ENCODE measurements at places on chromosomes 1 and 21.

- DNase-seq: no peak
Observed at GRCh38 chr1:15915991-15916390, 59.9 kb downstream of the ZBTB17 start.

DNA sequence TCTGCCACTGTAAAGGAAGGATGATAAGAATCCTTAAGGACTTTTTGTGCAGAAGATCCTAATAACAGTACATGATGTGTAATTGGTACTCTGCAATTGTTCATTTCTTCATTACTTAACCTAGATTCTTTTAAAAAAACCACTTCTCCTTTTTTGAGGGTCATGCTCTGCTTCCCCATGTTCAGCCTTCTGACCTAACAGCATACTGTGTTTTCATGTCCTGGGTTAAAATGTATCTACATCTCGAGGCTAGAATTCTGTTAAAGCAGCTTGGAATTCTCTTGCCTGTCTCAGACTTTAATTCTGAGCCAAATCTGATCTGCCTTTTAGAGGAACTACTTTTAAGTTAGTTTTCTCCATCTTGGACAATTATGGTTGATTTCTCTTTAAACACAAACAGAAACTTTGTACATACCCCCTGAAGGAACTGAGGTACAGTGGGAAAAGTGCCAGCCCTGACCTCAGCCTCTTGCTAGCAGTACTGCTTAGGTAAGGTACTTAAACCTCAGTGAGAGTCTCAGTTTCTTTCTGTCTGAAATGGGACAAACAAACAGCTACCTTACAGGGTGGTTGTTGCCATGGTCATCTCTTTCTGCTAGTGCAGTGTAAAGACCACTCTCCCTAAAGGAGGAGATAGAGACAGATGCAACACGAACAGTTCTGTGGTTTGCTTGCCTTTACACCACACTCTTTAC lies 103.2 kb upstream of the DYNLT5 start:
- DNase-seq: no peak

DNA sequence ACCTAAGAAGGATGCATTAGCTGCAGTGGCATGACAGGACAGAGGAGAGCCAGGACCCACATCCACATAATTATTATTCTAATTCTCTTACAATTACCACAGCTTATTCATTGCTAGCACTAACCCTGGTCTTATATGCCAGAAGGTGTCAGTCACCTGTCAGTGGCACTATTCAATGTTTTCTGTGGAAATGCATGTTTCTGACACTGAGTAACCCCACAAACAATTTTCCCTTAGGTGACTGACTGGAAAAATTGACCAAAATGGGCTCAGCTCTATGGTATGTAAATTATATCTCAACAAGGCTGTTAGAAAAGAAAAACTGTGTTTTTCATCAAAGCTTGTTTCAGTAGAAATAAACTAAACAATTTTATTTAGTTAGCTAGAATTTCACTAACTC lies 117.9 kb upstream of the KRTAP19-8 start:
- DNase-seq: no peak

DNA sequence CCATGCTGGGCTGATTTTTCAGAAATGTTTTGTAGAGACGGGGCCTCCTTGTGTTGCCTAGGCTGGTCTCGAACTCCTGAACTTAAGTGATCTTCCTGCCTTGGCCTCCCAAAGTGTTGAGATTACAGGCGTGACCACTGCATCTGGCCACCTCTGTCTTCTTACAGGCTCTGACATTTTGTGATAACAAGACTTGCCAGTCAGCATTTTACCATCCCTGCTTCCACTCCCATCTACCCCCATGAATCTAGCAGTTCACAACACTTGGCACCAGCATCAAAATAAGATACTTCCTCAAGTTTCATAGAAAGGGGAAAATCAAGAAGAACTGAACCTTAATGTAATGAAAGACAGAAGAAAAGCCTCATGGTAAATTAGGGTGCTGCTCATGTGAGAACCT lies 32.4 kb downstream of the SLC35F3 start:
- no peak for DNase-seq

DNA sequence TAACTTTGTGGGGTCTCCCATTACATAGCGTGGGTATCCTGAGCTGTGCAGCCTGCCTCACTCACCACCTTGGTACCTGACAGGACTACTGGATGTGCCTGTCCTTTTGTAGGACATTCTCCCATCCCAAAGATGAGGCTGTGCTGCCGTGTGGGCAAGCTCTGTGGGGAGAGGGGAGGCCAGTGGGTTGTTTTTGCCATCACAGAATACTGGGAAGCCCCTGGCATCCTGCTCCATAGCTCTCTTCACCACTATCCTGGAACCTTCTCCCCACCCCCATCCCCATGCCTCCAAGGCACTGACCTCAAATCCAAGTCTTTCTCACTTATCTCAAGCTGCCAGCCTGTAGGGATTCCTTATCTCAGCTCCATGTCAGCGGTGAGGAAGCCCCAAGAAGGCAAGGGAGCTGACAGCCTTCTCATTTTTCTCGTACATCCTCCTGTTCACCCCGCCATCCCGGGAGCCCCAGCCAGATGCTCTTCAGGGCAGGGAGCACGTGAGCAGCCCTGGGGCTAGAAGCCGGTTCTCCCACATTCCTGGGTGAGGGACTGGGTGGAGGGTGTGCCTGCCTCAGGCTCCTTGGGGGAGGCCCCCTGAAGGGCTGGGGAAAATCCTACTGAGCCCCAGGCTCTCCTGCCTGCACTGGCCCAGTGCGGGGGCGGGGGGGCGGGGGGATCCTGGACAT lies 2.4 kb upstream of the ELF3 start:
- no peak for DNase-seq

DNA sequence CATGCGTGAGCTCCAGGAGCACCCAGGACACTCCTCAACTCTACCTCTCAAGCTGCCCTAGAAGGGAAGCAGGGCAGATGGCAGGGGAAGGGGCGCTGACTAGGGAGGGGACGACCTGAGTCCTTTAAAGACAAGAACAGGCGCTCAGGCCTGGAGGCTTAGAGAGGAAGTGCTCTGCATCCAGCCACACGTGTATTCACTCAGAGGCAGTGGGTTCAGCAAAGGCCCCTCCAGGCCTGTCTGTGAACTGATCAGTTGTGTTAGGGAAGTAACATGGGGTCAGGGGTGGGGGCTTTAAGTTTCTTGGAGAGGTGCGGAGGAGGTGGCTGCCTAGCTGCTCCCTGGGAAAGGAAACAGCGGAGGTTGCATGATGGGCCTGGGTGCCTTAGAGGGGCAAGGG lies 37.1 kb upstream of the ARF1 start:
- DNase-seq: no peak

DNA sequence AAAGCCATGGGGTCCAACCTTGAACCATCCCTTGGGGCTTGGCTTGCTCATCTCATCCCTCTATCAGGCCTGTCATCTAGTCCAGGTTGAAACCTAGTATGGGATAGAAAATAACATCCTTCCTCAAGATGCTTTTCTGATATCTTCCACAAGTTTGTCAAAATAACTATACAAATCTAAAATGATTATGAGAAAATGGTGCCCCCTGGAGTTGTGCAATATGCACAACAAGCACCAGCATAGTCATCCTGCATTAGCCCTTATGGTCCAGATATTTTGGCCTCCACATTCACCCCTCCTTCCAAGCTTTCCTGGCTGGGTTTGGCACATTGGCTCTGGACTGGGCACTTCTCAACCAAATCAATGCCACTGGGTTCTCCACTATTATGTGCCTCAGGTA lies 101.2 kb downstream of the TBX19 start:
- DNase-seq: no peak

DNA sequence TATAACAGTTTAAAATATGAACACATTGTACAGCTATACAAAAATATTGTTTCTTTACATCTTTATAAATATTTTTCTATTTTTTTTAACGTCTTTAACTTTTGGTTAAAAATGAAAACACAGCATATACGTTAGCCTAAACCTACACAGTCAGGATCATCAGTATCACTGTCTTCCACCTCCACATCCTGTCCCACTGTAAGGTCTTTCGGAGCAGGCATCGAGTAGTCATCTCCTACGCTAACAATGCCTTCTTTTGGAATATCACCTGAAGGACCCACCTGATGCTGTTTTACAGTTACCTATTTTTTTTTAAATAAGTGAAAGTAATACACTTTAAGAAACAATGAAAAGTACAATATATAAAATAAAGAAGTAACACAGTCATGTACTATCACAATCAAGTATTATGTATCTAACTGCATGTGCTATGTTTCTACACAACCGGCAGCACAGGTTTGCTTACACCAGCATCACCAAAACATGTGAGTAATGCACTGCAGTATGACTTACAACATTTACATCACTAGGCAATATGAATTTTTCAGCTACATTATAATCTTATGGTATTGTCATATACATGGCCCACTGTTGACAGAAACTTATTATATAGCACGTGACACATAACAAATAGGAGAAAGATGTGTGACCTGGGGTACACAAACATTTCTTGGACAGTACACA lies 254.4 kb downstream of the AKT3 start:
- DNase-seq: peak; percentile 24

DNA sequence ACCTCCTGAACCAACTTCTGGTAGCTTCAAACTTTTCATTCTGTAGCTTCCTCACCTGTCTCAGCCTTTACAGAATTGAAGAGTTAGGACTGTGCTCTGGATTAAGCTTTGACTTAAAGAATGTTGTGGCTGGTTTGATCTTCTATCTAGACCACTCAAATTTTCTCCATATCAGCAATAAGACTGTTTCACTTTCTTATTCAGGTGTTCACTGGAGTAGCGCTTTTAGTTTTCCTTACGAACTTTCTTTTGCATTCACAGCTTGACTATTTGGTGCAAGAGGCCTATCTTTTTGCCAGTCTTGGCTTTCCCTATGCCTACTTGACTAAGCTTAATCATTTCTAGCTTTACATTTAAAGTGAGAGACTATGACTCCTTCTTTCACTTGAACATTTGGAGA lies 31.5 kb downstream of the FGGY start:
- DNase-seq: no peak

DNA sequence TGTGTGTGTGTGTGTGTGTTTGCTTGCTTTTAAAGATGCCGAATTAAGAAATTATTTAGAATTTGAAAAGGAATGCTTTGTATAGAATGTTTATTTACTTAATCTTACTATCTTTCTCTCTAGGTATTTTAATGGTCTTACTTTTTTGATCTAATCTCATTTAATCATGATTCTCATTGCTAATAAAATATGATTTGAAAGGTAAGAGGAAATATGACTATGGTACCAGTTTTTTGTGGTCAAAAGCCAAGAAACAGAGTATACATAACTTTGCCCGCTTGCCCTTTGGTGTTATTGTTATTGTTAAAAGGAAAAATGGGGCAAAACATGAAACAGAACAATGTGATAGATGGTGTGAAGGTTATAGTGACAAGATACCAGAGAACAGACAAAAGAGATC lies 74.6 kb downstream of the RPS6KC1 start:
- no peak for DNase-seq

- no peak for DNase-seq
Observed at GRCh38 chr1:200512191-200512590, 102.4 kb upstream of the ZNF281 start.

- no peak for DNase-seq
Observed at GRCh38 chr1:94336991-94337390, 81.2 kb upstream of the ABCD3 start.

GRCh38 chr1:207804721-207805468 lies 53.0 kb downstream of the CD46 start:
- DNase-seq: no peak

GRCh38 chr1:81832573-81832972 lies 31.8 kb downstream of the ADGRL2 start:
- DNase-seq: no peak

DNA sequence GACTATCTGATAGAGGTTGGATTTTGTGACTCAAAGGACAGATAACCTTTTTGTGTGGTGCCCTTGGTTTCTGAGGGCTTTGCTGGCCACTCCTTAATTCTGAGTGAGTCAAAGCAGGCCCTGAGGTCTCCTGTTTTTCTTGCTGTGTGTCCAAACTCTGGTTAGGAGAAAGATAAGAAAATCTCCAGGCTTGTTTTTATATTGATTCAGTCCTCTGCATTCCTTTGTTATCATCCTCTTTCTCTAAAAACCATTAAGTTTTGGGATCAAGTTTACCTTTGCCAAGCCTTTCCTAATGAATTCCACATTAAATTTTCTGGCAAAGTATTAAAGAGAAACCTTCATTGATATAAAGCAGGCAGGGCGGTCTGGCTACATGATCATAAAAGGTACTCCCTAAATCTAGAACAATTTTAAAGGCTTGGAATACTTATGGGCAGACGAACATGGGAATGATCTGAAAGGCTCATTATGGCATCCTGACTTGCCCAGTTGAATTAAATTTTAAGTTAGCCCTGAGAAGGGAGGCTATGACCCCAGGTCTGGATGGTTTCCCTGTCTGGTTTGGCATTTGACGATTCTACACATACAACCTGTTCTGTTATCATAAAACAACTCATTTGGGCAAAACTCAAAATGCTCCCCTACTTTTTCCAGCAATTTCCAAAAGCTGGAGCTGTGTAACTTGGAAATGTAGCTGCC lies 20.8 kb downstream of the ZBTB8B start:
- no peak for DNase-seq

- DNase-seq: no peak
Observed at GRCh38 chr1:69479734-69480133, 88.0 kb upstream of the LRRC7 start.

DNA sequence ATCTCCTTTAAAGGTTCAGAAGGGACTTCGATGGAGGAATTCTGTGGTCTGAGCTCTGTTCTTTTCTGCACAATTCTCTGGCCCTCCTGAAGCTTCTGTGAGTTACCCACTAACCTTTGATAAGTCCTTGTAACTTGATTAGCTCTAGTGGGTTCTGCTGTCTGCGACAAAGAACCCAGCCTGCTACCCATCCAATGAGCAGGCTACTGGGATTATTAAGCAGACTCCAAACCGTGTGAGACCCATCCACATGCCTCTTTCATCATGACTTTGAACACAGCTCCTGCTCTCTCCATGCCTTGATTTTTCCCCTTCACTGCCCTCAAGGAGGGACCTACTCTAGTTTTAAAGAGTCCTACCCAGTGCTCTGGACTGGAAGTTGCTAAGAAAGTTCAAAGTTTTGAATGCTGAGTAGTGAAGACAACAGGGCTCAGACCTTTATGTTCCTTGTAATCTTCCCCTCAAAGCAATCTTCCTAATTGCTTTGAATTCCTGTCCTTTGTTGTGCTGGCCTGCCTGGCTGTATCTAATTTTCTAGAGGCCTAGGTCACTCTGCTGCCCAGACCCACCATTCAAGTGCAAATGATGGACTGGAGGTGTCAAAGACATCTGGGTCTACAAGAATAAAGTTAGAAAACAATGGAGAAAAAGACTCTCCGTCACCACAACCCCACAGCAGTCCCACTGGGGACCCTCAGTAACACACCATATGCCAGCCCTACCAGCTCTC lies 146.9 kb downstream of the RHOU start:
- no peak for DNase-seq

GRCh38 chr1:117014209-117014608 lies 12.6 kb downstream of the CD101 start:
- no peak for DNase-seq

- DNase-seq: no peak
Observed at GRCh38 chr1:50684185-50684584, 260.9 kb upstream of the DMRTA2 start.
